NCI-H1694 treated with DMSO at 0.1 percent for 48 hours (cell line): ENCODE measurements at places on chromosomes 7 and 10.

GRCh38 chr10:33739031-33739430 lies 404.6 kb upstream of the NRP1 start:
- DNase-seq, result no peak

GRCh38 chr7:116569737-116570136 lies 44.9 kb downstream of the CAV1 start:
- no peak for DNase-seq

GRCh38 chr10:75486591-75486990 lies 55.2 kb downstream of the LRMDA start:
- DNase-seq, result no peak

GRCh38 chr10:24467605-24468004 lies 256.1 kb downstream of the ARHGAP21 start:
- DNase-seq, result no peak

- no peak for DNase-seq
Observed at GRCh38 chr10:131820626-131821025, 80.2 kb upstream of the PPP2R2D start.

DNA sequence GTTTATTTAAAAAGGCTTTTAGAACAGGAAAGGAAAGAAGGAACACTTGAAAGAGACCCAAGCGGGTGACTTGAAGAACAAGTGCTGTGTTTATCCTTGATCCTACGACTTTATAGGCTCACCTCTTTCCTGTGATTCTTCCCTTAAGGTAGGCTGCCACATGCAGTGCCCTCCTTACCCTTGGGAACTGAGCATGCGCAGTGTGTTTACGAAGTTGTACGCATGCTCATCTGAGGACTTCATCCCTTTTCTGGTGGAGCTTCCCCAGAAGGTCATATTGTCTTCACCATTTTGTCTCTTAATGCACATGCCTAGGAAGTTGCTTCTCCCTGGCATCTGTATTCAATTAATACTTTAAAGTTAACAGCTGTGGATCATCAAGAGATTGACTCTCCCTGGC lies 49.9 kb upstream of the VOPP1 start:
- DNase-seq, result peak; percentile 19
